SK-MEL-5 (cell line): ENCODE measurements at places on chromosomes 4 and X. TPM values are rescaled to one million over a fixed set of nuclear protein-coding genes. Genes with fewer than 3 reads are reported as not detected.

- DNase-seq = no peak
Observed at GRCh38 chr4:149223659-149224058, 592.0 kb downstream of the IQCM start.

DNA sequence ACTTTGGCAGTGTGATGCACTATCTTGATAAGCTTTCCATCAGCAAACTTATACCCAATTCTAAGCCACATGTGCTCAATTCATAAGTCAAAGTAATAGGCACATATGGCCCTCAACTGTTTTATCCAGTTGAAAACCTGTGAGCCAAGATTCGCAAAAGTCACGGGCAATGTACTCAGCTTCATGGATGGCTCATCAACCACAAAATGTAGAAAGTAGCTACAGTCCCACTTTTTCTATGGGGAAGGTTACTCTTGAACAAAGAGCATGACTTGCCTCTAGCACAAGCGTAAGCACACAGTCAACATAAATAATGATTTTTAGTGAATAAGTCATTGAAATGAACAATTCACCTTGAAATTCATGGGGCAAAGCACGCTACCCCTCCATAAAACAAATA is 25.1 kb upstream of the DDX53 start:
- no peak for DNase-seq

GRCh38 chrX:68355629-68355920 is 77.7 kb downstream of the OPHN1 start:
- no peak for DNase-seq

IL3RA gene
- total RNA-seq = 0.26 TPM in 1 of 2 replicates, not detected in the other

GRCh38 chrX:17968367-17968766 is 107.3 kb upstream of the RAI2 start:
- no peak for DNase-seq

GRCh38 chrX:44705817-44706551 is 137.8 kb upstream of the DUSP21 start:
- no peak for DNase-seq

GRCh38 chr4:173461170-173461569 is 62.3 kb upstream of the SCRG1 start:
- DNase-seq = peak; percentile 68

OPRPN gene
- not detected in 2 replicates for total RNA-seq
